ENCODE measurements at places on chromosomes 1 and 21.

GRCh38 chr1:64186138-64186897 lies 17.1 kb upstream of the UBE2U start:
- DNase-seq, result no peak

GRCh38 chr21:33686386-33686785 lies 44.1 kb downstream of the ITSN1 start:
- no peak for DNase-seq

DNA sequence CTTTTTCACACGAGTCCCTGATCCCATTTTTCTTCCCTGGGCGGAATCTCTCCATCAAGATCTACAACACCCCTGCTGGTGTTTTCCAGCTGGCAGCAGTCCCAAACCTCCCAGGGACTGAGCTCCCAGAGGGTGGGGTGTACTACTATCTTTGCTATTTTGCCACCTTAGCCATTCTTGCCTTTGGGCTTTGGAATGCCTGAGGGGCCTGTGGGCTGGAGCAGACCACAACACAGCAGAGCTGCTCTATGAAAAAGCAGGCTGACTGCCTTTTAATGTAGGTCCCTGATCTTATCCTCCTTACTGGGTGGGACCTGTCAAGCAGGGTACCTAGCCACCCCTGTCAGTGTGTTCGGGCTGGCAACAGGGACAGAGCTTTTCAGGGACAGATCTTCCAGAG lies 91.9 kb downstream of the KCNT2 start:
- DNase-seq, result no peak

DNA sequence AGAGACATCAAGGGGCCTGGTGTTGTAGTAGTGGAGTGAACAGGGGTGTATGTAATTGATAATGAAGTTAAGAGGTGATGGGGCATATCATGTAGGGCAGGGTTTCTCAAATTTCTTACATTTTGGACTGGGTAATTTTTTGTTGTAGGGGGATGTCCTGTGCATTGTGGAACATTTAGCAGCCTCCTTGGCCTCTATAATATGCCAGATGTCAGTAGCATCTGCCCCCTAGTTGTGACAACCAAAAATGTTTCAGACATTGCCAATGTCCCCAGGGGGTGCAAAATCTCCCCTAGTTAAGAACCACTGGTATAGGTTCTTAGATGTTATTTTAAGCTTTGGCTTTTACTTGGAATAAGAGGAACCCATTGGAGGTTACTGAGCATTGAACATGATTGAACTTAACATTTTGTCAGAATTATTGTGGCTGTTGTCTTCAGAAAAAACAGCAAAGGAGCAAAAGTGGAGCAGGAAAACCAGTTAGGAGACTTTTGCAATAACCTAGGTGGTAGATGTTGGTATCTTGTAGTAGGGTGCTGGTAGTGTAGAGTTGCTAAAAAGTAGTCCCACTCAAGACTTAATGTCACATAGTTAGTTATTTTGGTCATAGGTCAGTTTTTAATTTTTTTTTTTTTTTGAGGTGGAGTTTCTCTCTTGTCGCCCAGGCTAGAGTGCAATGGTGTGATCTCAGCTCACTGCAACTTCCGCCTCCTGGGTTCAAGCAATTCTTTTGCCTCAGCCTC lies 6.2 kb downstream of the ZNF326 start:
- DNase-seq, result no peak

- no peak for DNase-seq
Observed at GRCh38 chr1:67750691-67751054, 65.7 kb downstream of the GADD45A start.

GRCh38 chr1:94925004-94925403 lies 1.9 kb downstream of the CNN3 start:
- no peak for DNase-seq

GRCh38 chr1:84675106-84675505 lies 15.2 kb downstream of the SSX2IP start:
- no peak for DNase-seq

DNA sequence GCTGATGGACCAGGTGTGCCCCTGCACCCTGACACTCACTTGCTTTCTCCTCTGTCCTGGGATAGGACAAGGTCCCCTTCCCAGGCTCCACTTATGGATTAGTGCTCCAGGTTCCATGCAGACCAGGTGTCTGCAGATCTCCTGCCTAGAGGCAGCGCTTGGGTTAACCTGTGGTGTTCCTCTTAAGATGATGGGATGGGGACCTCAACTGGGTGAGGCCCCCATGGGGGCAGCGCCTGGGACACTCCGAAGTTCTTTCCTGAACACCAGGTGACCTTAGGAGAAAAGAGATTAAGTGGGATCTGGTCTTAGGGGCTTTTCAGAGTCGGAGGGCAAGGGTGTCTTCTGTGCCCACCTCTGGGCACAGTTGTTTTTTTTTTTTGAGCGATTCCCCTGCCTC lies 21.2 kb downstream of the TNNT2 start:
- DNase-seq, result no peak

GRCh38 chr1:24341260-24341659 lies 22.1 kb downstream of the GRHL3 start:
- no peak for DNase-seq

DNA sequence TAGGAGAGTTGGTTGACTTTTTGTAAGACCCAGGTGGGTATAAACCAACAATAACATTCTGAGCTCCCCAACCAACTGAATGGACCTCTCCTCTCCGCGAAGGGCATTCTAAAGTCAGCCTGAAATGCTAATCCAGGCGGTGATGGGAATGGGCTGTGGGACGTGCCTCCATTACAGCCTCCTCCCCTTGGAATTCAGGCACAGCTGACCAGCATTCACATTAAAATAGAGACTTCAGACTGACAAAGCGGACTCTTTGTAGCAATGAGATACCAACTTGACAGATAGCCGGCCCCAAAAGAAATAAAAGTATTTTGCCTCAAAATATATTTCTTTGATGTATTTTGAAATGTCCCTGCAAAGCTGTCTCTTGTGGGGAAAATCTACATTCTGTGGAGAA lies 101.7 kb downstream of the KIF26B start:
- no peak for DNase-seq

DNA sequence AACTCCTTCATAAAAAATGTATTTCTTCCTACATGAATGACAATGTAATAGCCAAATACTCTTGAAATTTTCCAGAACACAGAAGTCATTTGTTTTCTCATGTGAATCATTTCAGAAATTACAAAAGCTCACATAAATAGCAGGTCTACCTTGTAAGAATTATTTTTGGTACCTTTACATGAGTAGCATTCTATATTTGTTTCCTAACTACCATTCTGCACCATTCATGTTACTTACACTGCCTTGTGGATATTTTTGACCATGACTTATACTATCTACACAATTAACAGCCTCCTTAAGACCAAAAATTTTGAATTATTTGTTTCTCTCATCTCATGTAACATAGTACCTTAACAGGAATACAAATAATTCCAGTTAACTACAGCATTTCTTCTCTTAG lies 109.6 kb downstream of the ENAH start:
- DNase-seq, result no peak

GRCh38 chr1:15117671-15118325 lies 35.7 kb upstream of the TMEM51 start:
- DNase-seq, result no peak

DNA sequence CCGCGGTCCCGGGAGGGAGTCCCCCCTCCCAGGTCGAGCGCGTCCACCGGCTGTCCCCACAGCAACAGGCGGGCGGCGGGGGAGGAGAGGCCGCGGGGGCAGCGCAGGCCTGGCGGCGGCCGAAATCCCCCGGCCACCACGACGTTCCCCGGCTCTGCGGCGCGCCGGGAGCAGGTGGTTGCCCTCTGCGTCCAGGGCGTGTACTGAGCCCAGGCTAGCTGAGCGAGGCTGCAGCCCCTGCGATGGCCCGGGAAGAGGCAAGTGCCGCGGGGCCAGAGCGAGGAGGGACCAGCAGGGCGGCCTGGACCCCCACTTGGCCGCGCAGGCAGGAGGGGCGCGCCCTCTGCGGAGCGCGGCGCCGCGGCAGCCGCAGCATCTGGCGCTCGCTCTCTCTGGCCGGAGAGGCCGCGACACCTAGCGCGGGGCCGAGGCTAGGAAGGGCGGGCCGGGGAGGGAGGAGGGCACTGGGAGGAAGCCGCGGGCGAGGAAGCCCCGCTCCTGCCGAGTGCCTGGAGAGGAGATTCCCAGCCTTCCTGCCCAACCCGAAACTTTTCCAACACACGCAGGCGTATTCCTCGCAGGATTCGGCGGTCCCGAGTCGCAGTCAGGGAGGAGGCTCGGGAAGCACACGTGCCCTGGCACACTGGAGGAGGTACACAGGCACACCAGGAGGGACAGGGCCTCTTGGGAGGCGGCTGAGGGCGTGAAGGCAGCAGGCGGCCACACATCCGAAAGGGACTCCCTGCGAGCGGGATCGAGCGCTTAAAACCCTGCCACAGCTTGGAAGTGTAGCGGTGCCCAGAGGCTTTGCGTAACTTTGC lies 4.9 kb upstream of the PROX1 start:
- DNase-seq, result no peak

GRCh38 chr1:10539411-10540043 lies 64.8 kb downstream of the PEX14 start:
- DNase-seq, result no peak

DNA sequence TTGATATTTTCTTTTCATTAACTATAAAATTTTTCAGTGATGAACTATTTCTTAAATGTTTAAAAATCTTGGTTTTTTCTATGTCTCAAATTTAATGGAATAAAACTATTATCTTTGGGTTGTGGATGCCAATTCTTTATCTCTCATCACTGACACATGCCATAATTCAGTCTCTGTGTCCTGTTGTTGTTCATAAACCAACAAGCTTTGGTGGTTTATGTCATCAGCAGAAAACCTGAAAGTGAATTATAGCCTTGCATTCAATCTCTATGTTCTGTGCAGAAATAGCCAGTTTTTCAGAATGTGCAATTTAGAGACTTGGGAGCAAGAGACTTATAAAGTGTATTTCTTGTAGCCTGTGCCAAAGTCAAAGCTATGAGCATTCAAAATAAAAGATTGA lies 462.6 kb upstream of the ADGRL4 start:
- no peak for DNase-seq

GRCh38 chr21:16519644-16520043 lies 789.9 kb downstream of the USP25 start:
- DNase-seq, result no peak

DNA sequence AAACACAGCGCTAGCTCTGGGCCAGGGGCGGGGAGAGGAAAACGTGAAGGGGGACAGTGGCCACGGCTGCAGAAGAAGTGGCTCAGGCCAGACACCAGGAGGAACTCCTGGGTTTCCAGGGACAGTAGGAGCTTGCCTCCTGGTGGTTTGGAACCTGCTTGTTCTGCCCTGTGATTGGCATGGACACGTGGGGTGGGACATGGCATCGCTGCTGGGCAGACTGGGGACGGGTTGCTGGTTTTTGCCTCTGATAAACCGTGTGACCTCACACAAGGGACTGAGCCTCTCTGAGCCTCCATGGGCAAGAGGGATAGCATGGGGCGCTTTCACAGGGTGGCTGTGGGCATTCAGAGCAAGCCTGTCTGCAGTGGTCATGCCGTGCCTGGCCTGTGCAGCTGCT lies 7.5 kb upstream of the PLCH2 start:
- DNase-seq, result no peak

DNA sequence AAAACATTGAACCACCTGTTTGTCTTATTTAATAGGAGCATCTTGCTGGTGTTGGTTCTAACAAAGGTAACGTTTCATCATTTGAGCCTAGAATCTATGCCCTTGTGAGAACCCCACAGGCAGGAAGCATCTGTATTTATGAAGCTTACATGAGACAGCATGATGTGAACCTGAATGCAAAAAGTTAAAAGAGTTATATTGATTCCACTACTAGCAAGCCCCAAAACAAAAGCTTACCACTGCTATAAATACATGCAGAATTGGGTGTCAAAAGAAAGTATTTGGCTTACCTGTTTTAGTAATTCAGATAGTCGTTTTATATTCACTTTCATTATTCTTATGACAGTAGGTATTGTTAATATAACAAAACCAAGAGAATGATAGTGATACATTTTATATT lies 301.2 kb upstream of the ADGRL2 start:
- no peak for DNase-seq

- no peak for DNase-seq
Observed at GRCh38 chr1:116485976-116486375, 84.8 kb downstream of the CD58 start.

- DNase-seq, result no peak
Observed at GRCh38 chr1:163914785-163915413, 593.1 kb downstream of the NUF2 start.

DNA sequence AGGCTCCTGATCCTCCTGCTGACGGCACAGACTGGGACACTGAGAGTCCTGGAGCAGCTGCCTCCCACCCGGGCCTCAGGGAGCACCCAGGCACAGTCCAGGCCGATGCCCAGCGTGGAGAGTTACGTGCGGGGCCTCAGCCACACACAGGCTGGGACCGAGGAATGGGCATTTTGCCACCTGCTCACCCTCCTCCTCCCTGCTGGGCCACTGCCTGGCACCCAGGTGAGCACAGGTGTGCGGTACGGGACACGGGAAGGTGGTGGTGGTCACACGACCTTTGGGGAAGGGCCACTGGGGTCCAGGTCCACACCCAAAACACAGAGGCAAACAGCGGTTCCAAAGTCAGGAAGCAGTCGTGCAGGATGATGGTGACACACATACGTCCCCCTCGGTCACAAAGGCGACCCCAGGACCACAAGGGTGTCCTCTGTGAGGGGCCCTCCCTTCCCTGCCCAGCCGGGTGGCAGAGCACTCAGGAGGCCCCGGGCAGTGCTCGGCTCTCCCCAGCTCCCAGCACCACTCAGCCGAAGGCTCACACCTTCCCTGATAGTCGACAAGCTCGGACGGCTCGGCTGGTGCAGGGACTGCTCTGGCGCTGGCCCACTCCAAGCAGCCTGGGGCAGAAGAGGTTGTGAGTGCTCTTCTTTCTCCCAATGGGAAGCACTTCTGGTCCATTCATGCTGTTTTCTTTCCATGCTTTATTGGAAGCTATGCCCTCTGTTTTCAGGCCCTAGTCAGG lies 14.3 kb downstream of the MORN1 start:
- no peak for DNase-seq

DNA sequence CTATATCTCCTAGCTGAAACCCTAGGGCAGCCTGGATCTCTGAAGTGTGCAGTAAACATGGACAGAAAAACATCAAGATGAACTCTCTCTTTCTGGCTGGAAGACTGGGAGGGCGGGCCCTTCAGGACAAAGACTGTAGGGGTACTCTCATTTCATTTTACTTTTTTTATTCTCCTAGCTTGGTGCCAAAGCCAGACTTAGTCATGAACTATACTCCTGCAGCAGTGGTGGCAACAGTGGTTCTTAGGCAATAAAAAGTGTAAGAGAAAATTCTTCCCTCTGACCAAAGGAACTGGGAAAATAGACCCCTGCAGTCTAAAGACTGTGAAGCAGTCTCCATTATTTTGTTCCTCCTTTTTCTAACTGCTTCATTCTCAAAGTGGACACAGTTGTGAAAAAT lies 213.8 kb upstream of the JUN start:
- no peak for DNase-seq

GRCh38 chr1:58805716-58806571 lies 22.1 kb upstream of the JUN start:
- DNase-seq, result no peak

DNA sequence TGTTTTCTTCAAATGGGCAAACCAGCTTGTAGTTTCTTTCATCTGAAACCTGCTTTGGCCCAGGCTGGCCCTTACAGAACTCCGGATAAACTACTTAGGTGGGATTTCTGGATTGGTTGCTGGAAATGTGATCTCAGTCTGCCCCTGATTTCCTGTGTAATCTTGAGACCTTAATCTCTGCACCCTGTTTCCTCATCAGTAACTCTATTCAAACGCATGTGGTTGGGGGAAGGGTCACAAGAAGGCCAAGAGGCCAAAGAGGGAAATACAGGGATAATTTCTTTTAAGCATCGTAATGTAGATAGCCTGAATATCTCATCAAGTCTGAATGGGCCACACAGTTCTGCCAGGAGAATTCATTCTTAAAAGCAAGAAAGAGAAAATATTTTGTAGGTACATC lies 483.6 kb downstream of the LTN1 start:
- DNase-seq, result no peak

Data from central memory CD8-positive, alpha-beta T cell (primary cell).